ENCODE measurements at places on chromosomes 7 and 10.

GRCh38 chr10:26792758-26793495 lies 67.8 kb downstream of the ABI1 start:
- DNase-seq, result no peak

DNA sequence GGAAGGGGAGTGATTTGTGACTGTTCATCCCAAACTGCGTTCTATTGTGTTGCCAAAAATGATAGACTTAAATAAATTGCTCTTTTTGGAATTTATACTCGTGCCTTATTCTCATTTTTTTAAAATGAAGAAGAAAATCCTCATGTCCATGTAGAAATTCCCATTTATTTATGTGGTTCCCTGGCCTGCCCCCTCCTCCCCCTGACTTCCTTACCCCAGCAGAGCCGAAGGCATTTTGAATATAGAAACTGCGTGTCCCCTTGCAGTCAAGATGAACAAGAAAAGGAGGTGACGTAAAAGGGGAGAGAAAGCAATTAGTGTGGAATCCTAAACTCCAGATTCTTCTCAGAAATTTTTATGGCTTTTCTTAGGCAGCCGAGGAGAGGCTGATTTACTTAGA lies 126.1 kb downstream of the FAM204A start:
- DNase-seq, result no peak

GRCh38 chr7:131836733-131837132 lies 280.3 kb upstream of the PODXL start:
- DNase-seq, result no peak

DNA sequence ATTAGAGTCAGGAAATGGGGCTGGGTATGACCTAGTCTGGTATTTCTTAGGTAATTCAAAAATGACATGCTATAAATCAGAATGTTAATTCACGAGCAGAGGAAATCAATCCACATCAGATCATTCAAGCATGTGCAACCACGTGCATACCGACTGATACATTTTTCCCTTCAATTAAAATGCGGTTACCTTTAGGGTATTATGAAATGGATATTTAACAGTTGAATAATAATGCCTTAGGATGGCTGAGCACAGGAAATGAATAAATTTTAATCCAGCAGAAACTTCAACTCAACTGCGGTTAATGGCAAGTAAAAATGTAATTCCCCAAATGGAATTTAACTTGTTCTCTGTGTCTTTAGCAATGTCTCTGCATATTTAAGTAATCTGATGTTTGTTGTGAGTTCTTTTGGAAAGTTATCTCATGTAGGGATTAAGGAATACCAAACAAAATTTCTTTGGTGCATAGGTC lies 9.2 kb downstream of the CPA2 start:
- no peak for DNase-seq

DNA sequence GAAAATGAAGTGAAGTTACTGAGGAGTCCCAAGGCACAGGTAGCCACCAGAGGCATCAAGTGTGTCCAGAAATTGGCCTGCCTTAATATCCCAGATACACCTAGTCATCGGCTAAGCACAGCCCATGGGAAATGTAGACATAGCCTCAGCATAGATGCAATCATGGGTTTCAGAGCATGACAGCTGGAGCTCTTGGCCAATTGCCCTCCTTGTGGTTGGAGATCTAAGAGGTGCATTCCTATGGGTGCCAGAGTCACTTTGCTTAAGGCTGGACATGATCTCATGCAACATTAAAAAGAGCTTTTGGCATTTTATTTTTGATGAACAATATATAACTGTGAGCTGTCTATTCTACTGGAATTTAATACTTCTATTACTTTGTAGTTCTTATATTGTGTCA lies 758.0 kb upstream of the LRRTM3 start:
- no peak for DNase-seq

GRCh38 chr7:55271069-55271626 lies 94.0 kb upstream of the LANCL2 start:
- no peak for DNase-seq

GRCh38 chr7:25381818-25382589 lies 153.7 kb upstream of the NPVF start:
- no peak for DNase-seq

GRCh38 chr7:88111954-88112471 lies 107.8 kb downstream of the SRI start:
- DNase-seq, result no peak

DNA sequence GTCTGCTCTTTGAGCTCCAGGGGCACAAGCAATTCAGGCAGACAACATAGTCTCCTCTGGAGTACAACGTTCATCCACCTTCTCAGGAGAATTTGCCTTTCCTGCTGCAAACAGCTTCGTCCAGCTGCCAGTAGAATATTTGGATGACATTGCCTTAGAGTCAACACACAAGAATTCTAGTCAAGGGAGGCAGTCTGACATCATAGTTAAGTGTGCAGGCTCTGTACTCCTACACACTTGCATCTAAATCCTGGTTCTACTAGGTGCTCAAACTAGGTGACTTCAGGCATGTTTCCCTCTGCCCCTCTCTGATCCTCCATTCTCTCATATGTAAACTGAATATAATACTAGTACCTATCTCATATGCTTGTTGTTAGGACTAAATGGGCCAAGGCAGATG lies 314.8 kb downstream of the HPSE2 start:
- no peak for DNase-seq

GRCh38 chr7:141133646-141134045 lies 59.8 kb downstream of the TMEM178B start:
- no peak for DNase-seq

GRCh38 chr7:65301007-65301406 lies 72.6 kb upstream of the ZNF92 start:
- DNase-seq, result no peak

- no peak for DNase-seq
Observed at GRCh38 chr10:101566333-101567164, 21.5 kb downstream of the POLL start.

DNA sequence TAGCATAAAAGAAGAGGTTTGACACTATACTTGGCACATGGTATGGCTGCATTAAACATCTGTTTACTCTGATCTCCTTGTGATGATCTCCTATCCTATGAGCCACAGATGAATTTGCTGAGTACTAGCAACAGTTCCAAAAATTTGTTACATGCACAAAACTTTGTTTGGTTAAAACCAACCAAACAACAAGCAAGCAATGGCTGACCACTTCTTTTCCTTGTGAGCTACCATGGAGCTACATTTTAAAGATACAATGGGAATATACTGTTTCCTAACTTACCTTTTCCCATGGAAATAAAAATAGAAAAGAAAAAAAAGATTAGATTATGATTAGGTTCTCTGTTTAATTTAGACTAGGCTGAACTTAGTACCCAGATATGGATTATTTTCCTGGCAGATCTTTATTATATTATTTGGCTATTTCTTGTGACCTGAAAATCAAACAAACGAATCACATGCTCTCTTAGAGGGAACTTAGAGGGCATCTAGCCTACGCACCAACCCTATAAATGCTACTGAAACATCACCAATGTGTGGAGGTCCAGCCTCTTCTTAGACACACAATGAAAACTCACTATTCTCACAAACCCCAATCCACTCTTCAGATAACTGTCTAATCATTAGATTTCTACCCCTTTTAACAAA lies 80.1 kb upstream of the FAM133B start:
- DNase-seq, result no peak

DNA sequence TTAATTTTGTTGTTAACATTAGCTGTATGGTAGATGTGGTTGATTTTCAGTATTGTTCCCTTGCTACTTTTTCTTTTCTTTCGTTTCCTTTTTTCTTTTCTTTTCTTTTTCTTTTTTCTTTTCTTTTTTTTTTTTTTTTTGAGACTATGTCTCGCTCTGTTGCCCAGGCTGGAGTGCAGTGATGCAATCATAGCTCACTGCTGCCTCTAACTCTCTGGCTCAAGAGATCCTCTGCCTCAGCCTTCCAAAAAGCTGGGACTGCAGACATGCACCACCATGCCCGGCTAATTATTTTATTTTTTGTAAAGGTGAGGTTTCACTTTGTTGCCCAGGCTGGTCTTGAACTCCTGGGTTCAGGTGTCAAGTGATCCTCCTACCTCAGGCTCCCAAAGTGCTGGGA lies 14.4 kb downstream of the SLC26A3 start:
- no peak for DNase-seq

- no peak for DNase-seq
Observed at GRCh38 chr7:153027210-153027609, 267.7 kb downstream of the ACTR3B start.

DNA sequence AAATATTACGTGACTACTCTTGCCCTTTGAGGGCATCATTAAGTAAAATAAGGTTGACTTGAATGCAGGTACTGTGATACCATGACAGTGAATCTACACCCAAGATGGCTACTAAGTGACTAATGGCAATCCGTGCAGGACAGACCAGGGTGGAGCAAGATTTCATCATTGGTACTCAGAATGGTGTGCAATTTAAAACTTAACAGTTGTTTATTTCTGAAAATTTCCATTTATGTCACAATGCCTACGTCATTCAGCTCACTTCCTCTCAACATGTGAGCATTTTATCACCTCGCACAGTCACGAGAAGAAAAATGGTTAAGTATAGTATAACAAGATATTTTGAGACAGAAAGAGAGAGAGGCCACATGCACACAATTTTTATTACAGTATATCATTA lies 50.3 kb upstream of the MET start:
- DNase-seq, result no peak

- DNase-seq, result no peak
Observed at GRCh38 chr10:111023060-111023459, 53.8 kb upstream of the ADRA2A start.

- DNase-seq, result peak; percentile 11
Observed at GRCh38 chr10:35191523-35191922, 64.9 kb downstream of the CREM start.

GRCh38 chr7:14501436-14501835 lies 401.1 kb downstream of the DGKB start:
- no peak for DNase-seq

DNA sequence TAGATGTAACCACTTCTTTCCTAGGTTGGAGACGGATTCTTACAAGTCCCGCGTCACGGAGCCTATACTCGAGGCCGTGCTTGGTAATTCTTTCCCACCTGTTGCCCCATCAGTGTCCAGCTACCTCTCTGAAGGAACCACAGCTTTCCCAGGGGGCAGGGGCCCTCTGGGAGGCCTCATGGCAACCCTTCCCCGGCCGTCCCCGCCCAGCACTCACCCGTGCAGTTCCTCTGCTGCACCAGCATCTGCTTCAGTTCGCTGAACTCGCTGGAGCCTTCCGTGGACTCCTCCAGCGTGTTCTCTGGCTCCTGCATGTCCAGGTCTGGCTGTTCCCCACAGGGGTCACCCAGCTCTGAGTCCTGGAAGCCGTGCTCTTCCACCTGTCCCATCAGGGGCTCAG lies 24.5 kb downstream of the ZNF777 start:
- no peak for DNase-seq

DNA sequence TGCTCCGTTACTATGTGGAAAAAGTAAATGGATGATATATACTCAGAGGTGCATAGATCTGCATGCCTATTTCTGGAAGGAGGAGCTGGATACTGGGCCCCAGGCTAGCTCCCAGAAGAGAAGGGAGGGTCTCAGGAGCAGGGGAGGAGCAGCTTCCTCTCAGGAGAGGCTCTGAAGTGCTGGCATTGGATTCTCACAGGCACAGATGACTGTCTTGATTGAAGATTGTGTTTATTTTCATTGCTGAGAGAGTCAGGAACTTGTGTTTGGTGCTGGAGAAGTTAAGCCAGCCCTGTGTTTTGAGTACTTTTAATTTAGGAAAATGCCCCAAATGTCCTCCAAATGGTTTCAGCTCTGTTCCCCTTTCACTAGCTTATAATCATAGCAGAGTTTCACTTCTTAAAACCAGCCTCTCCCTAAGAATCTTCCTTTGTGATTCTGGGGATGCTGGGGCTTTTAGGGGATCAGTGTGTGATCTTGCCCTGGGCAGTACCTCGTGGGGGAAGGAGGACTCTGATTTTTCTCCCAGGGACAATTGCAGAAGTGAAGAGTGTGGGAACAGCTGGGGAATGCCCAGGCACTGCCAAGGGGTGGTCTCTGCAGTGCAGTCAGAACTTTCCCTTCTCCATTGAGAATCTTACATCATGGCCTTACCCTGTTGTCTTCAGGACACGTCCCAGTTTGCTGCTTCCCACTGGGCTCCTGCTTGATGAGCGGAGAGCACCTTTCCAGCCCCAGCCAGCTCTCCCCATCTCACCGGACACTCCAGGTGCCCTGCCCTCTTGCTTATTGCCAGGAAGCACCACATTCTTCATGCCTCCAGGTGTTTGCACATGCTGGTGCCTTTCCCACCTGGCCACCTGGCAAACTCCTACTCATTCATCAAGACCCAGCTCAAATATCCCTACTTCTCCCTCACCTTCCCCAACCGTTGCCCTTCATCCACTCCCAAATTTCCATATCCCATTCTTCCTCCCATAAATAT lies 102.8 kb downstream of the ARHGAP22 start:
- DNase-seq, result no peak

DNA sequence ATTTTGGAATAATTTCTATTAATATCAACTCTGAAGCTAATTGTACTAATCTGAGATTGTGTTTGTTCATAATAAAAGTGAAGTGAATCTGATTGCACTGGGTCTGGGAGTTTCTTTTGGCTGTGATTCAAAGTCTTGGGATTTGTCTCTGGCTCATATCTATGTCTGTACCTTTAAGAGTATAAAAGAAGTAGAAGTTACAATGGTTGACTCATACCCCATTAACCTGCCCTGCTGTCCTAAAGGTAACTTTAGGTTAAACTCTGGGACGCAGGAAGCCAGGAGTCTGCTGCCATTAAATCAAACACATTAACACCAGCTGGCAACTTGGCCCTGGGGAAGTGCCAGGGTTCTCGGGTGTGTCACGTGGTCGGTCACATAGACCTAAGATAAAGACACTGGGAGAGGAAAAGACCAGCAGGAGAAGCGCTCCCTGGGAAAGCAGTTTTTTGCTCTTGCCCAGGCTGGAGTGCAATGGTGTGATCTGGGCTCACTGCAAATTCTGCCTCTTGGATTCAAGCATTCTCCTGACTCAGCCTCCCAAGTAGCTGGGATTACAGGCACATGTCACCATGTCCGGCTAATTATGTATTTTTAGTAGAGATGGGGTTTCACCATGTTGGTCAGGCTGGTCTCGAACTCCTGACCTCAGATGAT lies 17.8 kb downstream of the SCD start:
- DNase-seq, result no peak

DNA sequence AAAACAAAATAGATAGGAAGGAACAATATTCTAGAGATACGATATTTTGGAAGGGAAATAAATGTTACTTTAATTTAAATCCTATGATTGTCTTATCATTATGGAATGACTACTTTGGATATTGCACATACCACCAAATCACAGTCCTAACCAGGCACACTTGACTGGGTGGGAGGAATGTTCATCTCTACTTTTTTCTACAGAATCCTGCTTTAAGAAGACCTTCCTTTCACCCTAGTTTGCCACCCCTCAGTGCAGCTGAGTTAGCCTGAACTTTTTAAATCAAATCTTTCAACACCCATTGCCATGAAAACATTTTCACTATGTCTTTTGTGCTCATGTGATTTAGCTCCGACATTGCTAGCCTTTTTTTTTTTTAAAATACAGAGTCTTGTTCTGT lies 38.1 kb downstream of the RELN start:
- no peak for DNase-seq
